ENCODE measurements at places on chromosomes 5 and 9.

DNA sequence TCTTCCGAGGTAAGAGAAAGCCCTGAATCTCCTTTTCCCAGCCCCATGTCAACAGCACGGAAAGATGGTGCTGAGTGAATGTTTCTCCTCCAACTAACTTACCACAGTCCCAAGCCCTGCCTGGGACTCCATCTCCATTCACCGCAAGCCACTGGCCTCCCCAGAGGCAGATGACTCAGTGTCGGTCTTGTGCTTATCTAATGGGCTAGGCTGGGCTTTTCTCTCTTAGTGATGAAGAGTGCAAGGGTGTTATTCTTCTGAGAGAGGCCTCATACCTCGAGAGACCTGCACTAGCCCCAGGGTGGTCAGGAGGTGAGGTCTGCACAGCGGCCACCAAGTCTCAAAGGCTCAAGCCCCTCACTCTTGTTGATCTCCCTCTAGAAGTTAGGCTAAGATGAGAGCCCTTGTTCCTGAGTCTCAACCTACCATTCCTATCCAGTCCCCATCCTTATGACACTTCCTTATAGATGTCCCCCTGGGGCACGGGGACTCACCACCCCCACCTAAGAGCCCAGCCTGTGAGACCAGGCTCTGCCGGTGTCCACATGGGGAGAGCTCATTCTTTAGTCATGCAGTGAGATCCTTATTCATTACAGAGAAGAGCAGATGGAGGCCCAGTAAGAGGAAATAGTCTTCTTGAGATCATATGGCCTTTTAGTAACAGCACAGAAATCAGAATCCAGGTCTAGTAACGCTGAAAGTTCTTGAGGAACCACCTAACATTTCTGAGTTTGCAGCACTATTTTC, 127.0 kb downstream of the SAXO1 start:
- no peak for DNase-seq

- peak; percentile 67 for DNase-seq
Measured at GRCh38 chr5:146340260-146341081, 1.8 kb downstream of the POU4F3 start.

GRCh38 chr9:114263853-114264510, 58.9 kb upstream of the ORM1 start:
- DNase-seq: no peak

DNA sequence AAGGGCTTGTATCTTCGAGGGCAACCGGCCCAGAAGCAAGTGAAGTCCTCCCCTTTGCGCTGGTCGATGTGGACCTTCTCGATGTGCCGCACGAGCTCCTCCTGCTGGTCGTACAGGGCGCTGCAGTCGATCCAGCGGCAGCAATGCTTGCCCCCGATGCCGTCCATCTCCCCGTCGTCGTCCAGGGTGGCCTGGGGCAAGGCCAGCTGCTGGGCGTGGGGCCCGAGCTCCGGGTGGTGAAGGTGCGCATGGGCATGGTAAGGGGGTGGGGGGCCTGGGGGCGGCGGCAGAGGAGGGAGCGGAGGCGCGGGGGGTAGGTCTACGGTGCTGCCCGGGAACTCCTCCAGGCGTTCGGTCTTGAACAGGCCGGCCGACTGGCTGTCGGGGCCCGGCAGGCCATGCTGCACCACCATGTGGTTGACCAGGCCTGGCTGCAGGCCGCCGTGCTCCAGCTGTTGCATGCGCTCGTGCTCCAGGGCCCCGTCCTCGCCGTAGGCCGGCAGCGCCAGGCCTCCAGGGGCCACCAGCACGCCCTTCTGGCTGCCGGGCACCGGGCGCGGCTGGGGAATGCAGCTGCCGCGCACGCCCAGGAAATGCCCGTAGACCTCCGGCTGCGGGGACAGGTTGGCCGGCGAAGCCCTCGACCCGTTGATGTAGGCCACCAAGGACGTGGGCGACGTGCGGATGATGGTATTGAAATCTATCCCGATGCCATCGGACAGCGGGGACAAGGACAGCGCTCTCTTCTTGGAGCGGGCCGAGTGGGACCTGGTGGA, 181.8 kb downstream of the GLIS3 start:
- DNase-seq: peak; percentile 49

DNA sequence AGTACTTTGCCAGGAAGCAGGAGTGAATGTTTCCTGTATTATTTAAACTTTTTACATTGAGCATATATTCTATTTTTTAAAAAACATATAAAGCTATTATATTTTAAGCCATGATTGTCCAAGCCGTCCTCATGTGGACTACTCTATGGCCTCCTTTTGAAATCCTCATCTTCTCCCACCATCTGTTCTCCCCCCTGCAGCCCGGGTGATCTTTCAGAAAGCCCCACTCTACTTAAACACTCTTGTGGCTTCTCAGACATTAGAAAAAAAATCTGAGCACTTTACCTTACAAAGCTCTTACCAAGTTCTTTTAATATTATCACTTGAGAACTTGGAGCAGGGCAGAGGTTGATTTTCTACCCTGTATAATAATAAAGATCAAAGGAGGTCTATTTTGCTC, 95.4 kb downstream of the CAVIN4 start:
- DNase-seq: no peak

DNA sequence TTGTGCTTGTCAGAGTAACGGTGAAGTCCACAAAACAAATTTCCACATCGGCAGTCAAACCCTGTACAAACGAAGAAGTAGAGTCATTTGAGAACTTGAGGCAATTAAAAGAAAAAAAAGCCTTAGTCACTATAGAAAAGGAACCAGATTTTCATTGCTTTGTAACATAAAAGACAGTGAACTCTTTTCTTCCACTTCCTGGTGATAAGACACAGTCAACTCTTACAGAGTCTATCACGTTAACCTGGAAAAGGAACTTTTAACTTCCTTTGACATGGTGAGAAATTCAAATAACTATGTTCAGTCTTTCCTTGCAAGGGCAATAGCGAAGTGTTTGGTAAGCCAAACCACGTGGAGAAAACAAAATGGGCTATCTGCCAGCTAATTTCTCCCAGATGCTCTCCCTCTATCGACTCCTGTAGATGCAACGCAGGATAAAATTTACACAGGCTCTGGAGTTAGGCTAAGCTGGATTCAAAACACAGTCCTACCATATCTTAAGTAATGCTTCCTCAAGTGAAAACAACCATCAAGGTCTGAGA, 8.9 kb downstream of the ZFAND5 start:
- no peak for DNase-seq

- DNase-seq: no peak
Measured at GRCh38 chr5:16179936-16180788, 571 bp upstream of the MARCHF11 start.

DNA sequence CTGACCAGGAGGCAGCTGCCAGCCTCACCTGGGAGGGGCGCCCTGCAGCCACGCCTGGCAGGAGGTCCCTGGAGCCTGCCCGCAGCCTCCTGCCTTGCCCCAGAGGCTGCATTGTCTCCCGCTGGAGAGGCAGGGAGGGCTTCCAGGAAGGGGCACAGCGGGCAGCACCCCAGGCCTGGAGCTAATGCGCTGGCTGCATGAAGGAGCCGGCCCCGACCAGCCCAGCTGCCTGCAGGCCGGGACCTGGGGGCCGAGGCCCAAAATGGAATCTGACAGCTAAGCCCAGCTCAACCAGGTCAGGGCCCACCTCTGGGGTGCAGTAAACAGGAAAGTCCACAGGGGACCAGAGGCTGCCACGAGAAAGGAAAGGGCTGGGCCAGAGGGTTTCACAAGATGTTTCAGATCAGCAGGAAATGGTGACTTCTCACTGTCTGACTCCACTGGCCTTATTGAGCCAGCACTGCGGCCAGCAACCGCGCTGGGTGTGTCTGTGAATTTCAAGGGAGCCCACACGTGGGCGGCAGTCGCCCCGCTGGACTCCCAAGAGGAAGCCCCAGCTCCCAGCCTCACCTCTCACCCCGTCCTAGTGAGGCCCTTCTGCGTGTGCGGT, 18.6 kb upstream of the NOTCH1 start:
- peak; percentile 91 for DNase-seq

GRCh38 chr9:16421532-16421931, 448.9 kb downstream of the BNC2 start:
- DNase-seq: no peak

DNA sequence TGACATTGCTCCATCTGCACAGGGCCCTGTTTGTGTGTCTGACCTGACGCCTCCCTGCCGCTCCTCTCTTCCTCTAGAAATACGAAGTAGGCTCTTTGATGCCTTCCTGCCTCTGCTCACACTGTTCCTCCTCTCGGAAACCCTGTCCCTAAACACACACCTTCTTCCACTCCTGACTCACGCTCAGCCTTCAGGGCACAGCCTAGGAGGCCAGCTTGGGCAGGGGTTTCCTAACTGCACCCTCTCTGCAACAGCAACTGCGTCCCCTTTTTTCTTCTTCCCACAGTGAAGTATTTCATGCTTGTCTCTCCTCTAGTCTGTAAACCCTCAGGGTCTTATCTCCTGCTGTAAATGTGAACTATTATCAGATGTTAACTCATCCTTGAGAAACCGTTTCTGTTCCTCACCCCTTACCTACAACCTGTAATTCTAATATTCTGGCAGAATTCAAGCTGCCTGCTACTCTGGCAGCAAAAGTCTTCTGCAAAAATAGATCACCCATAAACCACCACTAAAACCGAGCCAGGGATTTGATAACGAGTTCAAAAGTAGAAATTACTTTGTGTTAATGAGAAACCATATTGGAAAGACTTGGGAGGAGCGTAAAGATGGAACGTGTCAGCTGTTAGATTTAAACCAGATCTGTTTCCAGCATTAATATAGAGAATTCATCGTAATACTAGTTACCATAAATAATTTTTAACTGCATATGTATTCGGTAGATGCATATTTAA, 100.2 kb downstream of the DAPK1 start:
- no peak for DNase-seq

GRCh38 chr9:84278130-84278529, 62.4 kb downstream of the SLC28A3 start:
- no peak for DNase-seq

DNA sequence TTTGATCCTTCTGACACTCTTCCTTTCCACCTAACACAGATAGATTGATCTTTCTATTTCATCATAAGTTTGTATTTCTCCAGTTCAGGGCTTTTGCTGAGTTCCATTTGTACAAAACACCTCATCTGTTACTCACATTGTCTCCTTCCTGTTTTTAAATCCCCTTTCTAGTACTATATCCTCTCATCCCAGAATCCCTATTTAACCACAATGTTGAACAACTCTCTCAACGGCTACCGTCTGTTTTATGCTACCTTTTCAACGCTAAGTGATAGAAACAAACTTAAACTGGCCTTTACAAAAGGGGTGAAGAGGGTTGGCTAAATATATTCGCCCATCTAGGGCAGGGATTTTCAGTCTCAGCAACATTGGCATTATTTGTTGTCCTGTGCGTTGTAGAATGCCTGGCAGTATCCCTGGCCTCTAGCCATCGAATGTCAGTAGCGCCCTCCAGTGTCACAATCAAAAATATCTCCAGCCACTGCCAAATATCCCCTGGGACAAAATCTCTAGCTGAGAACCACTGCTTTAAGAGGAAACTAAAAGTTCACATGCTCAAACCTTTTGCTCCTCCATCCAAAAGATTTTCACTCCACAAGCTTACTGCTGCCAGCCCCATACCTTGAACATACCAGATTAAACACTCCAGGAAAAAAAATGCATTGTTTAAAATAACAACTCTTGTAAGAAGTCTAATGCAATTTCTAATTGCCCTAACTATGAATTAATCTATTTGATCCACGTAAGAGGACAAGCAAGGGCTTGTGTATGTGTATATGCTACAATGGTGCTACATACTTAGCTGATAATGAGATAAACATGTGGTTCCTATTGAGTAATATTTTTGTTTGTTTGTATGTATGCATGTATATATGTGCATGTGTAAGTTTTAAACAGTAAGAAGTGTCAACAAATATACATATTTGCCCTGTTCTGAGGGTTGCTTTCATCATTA, 344.0 kb downstream of the PTPRD start:
- DNase-seq: no peak

DNA sequence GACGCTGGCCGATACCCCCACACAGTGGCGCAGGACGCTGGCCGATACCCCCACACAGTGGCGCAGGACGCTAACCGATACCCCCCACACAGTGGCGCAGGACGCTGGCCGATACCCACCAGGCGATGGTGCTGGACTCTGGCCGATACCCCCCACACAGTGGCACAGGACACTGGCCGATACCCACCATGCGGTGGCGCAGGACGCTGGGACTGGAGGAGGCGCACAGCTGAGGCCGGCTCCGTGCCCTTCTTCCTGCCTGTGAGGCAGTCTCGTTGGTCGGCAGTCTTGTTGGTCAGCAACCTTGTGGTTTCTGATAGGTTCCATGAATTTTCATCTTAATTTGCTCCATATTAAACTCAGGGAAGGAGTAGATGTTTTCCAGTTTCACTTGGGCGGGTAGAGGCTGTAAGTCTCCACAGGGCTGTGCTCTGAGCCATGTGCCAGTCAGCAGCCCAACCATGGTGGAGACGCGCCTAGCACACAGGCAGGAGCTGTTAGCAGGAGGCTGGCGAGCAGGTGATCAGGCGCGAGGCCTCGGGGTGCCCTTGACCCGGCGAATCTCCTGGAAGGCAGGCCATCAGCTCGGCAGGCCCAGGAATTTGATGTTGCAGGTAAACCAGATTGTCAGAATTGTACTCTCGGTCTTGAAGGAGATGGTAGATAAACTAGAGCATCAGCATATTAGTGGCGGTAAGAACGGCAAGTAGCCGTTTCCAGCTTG, 75.6 kb downstream of the EHMT1 start:
- DNase-seq: no peak

GRCh38 chr9:70590315-70590677, 175.8 kb upstream of the KLF9 start:
- DNase-seq: no peak

GRCh38 chr5:175542232-175542965, 64.0 kb downstream of the SFXN1 start:
- no peak for DNase-seq

Data from Right ventricle myocardium superior (tissue), 1 donor.